ENCODE measurements at places on chromosomes 7 and 10.

GRCh38 chr10:118832241-118832651, 77.5 kb upstream of the CACUL1 start:
- no peak for DNase-seq

DNA sequence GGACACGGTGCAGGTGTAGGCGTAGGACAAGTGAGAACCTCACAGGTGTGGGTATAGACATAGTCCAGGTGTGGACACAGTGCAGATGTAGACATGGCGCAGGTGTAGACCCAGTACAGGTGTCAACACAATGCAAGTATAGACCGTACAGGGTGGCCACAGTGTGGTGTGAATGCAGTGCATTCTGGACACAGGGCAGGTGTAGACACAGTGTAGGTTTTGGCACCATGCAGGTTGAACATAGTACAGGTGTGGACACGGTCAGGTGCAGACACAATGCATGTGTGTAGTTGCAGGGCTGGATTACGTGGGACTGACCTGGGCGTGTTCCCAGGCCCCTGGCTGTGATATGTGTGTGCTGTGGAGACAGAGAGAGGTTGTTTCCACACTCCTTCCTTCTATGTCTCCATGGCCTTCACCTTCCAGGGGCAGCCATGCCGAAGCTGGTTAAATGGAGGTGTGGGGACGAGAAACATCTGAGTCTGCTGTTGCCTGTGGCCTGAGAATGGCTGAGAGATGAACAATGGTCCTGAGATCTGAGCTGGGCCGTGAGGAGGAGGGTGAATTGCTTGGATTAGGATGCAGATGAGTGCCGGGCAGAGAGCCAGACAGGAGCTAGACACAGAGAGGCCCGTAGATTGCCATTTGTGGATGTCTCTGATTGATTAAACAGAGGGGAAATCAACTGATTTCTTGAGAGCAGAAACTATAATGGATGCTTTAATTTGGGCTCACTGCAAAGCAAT, 343.9 kb upstream of the SHH start:
- no peak for DNase-seq

- peak; percentile 88 for DNase-seq
Measured at GRCh38 chr7:140403878-140404564, at the start of gene RAB19. RAB19 (plus strand) TSS chr7:140404058; CDS start chr7:140407647, 3,589 bp downstream.

GRCh38 chr7:143381427-143382125, 431 bp downstream of the ZYX start:
- peak; percentile 64 for DNase-seq

DNA sequence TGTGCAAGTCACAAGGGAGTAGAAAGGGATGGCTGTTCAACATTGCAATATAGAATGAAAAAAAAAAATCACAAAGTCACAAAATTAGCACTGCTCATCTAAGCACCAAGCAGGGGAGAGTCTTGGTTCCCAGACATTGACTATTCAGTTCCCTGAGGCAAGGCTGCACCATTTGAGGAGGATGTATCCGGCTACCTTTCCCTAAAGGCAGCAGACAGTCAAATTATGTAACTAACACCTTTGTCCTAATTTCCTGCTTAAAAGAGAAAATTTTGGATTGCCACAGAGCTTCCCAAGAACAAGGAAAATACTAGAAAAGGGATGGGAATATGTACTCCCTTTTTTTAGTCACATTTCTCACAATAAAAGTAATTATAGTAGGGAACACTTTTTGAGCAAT, 148.1 kb downstream of the PCLO start:
- DNase-seq: no peak

Data from activated CD4-positive, alpha-beta T cell treated with anti-CD3 and anti-CD28 coated beads, Interleukin-2, amount 10 ng/mL, durations not matched to agents 24 days and 14 days (primary cell).